Neural progenitor cell (in vitro differentiated cells): ENCODE measurements at places on chromosomes 3 and 15. TPM values are rescaled to one million over a fixed set of nuclear protein-coding genes. Genes with fewer than 3 reads are reported as not detected.

The KPNA4 gene
- 35.4 and 56.6 TPM in 2 replicates for total RNA-seq

The TLR9 gene
- not detected in 2 replicates for total RNA-seq

The MESP2 gene
- 0.19 TPM in 1 of 2 replicates, not detected in the other for total RNA-seq

The ADCY5 gene
- 1.0 and 1.6 TPM in 2 replicates for total RNA-seq

The ARPIN gene
- 5.9 and 10.4 TPM in 2 replicates for total RNA-seq

The QTRT2 gene
- 28.2 and 32.1 TPM in 2 replicates for total RNA-seq

The C2CD4A gene
- not detected in 2 replicates for total RNA-seq

The CPLX3 gene
- total RNA-seq = not detected in 2 replicates

The TMA7 gene
- 472 and 510 TPM in 2 replicates for total RNA-seq

The EPHB1 gene
- 8.8 and 9.1 TPM in 2 replicates for total RNA-seq

The CCDC14 gene
- 154 and 250 TPM in 2 replicates for total RNA-seq
